ENCODE measurements at places on chromosomes 12 and 14.

DNA sequence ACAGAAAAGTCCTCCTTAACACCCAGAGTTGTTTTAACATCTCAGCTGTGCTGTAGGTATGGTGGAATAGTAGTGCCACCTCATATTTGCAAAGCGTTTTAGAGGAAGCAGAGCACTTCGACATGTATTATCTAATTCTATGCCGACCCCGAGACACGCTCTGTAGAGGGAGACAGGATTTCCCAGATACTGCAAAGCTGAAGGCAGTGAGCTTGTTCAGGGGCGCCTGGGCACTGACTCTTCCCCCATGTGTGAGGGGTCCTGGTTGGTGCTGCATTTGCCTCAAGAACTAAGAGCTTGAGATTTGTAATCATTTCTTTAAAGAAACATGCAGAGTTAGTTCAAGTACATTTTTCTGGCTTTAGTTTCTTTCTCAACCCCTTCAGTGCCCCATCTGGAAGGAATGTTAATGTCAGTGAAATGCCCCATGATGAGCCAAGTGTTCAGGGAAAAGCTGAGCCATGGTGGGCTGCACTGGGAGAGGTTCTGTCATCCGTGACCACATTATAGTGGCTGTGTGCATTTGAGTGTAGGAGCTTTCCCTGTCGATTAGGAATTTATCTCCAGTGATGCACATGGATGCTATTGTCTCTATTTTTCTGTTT is 66.3 kb downstream of the MBIP start:
- no peak for DNase-seq

DNA sequence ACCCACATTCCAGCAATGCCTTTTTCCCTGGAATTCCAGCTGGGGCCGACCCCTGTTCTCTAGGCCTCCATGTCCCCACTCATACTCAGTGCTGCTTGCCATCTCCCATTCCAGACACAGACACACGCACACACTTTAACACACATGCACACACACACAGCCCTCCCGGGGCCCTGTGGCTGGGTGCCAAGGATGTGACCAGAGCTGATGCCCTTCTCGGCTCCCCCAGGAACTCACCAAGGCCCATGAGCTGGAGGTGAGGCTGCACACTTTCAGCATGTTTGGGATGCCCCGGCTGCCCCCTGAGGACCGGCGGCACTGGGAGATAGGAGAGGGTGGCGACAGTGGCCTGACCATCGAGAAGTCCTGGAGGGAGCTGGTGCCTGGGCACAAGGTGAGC is 4.3 kb downstream of the PLEKHG6 start:
- DNase-seq, result no peak

GRCh38 chr14:30525833-30526232 is 33.1 kb upstream of the G2E3 start:
- no peak for DNase-seq

DNA sequence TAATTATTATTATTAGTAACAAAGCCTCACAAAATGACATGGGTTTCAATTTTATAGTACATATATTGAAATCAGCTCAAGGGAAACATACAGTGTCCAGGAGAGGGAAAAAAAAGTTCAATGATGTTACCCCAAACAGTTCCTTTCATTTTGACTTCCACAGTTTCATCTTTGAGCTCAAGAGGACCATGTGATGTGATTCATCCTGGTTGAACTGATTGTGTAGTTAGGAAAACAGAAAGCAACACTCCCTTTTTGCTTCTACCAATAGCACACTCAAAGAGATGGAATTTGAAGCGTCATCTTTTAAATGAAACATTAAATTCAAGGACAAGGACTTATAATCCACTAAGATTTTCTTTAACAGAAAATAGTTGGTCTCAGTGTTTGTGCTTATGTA is 461.0 kb downstream of the FOXG1 start:
- no peak for DNase-seq

DNA sequence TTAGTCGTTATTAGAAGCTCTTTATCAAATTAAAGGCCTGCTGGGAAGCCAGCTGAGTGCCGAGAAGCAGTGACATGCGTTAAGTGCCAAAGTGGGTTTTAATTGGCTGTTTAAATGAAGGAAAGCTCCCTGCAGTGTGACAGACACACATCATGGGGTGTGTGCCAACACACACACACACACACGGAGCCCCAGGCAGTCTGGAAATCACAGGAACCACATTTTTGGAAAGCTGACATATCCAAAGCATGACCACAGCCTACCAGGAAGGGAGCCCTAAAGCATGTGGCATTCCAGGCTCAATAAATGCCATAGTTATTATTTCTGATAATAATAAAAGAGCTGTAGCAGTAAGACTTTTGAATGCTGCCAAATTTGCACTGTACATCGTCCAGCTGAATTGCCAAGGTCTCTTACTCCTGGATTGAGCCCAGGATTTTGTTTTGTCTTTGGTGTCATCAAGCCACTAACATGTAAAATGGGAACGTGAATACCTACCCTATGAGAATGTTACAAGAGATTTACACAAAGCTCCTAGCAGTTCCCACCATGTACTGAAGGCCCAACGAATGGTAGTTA is 135.1 kb downstream of the TMEM30B start:
- DNase-seq, result no peak

DNA sequence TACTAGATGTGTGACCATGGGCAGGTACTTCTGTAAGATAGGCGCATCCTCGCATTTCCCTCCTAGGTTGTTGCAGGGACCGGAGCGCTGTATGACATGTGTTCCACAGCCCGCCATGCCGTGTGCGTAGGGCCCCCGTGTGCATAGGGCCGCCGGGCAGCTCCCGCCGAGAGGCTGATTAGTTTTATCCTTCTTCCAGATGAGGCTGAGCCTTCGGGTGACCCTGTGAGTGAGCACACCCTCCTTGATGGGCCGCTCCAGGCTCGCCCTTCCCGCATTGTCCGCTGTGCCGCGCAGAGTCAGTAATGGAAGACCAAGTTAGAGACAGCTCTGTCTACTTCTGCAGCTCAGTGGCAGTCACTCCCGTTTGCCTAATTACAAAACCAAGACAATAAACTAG is 72.9 kb upstream of the DYNC1H1 start:
- no peak for DNase-seq

GRCh38 chr12:574475-575128 is 88.6 kb downstream of the NINJ2 start:
- DNase-seq, result no peak

DNA sequence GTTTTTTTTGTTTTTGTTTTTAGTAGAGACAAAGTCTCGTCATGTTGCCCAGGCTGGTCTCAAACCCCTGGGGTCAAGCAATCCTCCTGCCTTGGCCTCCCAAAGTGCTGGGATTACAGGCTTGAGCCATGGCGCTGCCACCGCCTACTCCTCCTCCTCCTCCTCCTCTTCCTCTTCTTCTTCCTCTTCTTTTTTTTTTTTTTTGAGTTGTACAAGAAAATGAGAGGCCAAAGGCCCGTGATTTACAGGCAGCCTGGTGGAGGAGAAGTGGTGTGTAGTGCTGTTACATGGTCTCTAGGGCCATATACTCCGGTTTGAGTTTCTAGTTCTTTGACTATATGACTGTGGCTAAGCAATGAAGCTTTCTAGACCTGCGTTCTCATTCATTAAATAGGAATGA is 29.6 kb upstream of the SPPL3 start:
- DNase-seq, result no peak

GRCh38 chr14:53493320-53493719 is 340.2 kb upstream of the DDHD1 start:
- DNase-seq, result no peak

- DNase-seq, result no peak
Measured at GRCh38 chr12:81303935-81304334, 226.1 kb downstream of the ACSS3 start.

GRCh38 chr14:89855961-89856656 is 98.4 kb downstream of the EFCAB11 start:
- no peak for DNase-seq

DNA sequence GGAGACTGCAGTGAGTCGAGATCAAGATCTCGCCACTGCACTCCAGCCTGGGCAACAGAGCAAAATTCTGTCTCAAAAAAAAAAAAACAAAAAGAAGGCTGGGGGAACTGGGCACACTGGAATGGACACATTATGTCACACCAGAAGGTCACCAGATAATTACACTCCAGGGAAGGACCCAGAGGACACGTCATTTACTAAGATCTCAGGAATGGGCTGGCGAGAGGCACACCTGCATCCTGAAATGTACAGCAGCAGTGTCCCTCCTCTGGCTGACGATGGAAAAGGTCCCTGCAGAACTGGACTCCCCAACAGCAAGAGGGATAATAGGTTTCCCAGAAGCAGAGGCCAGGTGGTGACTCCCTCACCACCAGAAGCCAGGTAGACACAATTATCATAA is 243.5 kb downstream of the BCL11B start:
- DNase-seq, result no peak

DNA sequence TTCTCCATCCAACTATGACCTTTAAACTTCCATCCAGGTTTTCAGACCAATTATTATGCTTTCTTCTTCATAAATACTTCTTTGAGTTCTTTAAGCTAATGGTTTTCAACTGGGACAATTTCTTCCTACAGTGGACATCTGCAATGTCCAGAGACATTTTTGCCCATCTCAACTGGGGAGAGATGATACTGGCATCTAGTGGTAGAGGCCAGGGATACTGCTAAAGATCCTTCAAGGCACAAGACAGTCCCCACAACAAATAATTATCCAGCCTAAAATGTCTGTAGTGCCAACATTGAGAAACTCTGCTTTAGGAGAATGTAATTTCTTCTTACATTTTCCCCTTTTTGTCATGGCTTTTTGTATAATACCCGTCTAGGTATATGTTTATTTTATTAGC is 10.6 kb downstream of the TRHDE start:
- DNase-seq, result no peak

- no peak for DNase-seq
Measured at GRCh38 chr14:79093531-79093930, 923.4 kb downstream of the NRXN3 start.

DNA sequence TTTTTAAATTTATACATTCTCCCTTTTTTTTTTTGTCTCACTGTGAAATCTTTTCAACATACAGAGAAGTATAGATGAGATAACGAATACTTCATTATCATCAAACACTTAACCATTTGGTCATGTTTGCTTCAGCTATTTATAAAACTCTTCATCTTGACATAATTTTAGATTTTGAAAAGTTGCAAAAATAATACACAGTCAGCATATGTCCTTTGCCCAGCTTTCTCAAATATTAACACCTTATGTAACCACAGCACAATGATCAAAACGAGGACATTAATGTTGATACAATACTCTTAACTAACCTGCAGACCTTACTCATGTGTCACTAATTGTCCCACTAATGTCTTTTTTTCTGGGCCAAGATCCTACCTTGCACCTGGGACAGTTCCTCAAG is 36.0 kb downstream of the DACT1 start:
- DNase-seq, result no peak

DNA sequence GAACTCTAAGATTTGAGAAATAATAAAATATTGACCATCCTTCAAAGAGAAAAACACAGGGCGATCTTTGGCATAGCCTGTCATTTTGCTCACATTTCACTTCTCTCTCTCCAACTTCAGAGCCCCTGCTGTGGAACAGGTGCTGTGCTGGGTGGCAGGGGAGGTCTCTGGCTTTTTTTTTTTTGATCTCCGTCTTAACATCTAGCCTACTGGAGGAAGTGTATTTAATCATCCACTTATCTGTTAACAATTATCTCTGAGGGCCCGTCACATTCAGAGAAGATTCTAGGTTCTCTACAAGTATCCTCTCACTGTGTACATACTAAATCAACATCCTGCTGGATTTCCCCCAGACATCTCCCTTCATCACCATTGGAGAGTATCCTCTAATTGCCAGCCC is 34.1 kb downstream of the CHST11 start:
- DNase-seq, result no peak

- no peak for DNase-seq
Measured at GRCh38 chr12:58503731-58504130, 416.6 kb downstream of the LRIG3 start.

- no peak for DNase-seq
Measured at GRCh38 chr14:62691647-62692489, 353.4 kb downstream of the KCNH5 start.

- DNase-seq, result no peak
Measured at GRCh38 chr12:12874029-12874428, 17.3 kb upstream of the GPRC5A start.

DNA sequence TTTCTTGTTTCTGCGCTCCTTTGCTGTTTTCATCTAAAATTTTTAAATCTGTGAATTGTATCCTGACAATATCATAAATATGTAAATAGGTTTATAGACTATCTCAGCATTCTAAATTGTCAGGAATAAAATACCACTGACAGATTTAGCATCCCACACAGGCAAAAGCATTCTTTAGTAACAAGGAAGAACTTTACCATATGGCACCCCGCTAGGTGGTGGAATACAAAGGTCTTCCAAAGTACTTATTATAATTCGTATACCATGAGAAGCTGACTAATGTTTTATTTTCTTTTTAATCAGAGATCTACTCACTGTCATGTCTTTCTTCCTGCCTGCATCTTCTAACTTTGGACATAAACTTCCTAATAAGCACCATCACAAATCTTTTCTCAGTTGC is 328.8 kb upstream of the NOVA1 start:
- no peak for DNase-seq

GRCh38 chr12:70068743-70069142 is 174.5 kb upstream of the CNOT2 start:
- no peak for DNase-seq

DNA sequence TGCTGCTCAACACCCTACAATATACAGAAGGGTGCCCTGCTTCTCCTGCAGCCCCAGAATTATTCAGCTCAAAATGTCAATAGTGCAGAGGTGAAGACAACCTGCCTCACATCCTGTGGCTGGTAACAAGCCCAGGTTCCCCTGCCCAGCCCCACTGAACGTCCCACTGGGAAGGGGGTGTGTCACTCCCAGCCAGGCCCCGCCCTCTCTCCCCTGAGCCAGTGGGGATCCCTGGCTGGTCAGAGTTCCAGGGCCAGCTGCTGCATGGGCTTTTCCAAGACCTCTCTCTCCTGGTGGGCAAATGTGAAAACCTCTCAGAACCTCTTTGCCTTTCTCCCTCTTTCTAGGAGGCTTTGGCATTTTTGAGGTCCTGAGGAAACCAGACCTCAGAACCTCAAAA is 13.7 kb upstream of the LHX5 start:
- no peak for DNase-seq

GRCh38 chr12:24945039-24945438 is 3.9 kb downstream of the BCAT1 start:
- no peak for DNase-seq

DNA sequence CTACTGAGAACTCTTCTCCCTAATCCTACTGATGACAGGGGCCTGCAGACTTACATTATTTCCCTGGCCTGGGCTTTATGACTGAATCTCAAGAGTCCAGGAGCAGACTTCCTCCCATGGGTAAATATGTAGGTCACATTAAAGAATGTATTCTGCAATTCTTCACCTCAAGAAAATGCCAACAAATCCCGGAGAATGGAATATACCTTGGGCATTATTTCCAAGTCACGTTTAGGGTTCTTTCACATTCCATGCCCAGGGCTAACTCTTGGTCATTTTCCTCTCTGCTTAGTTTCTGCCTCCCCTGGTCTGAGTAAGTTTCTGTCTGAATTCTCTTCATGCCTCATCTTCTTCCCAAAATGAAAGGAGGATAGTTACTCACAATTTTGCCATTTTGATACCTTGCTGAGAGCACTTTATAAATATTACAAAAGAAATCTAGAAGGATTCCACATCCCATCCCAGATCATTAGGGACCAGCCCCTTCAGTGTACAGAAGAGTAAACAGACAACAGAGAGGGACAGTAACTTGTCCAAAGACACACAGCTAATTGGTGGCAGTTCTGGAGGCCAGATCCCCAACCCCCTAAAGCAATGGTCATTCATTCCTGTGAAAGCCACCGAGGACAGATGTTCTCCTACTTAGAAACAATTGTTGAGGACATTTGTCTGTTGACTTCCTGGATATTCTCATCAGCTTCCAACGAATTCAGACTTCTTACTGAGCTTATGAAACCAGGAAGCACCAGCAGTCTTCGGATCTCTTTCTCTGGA is 605 bp downstream of the PAH start:
- no peak for DNase-seq
